ENCODE measurements at places on chromosomes 16 and 17. TPM values are rescaled to one million over a fixed set of nuclear protein-coding genes. Genes with fewer than 3 reads are reported as not detected.

DNA sequence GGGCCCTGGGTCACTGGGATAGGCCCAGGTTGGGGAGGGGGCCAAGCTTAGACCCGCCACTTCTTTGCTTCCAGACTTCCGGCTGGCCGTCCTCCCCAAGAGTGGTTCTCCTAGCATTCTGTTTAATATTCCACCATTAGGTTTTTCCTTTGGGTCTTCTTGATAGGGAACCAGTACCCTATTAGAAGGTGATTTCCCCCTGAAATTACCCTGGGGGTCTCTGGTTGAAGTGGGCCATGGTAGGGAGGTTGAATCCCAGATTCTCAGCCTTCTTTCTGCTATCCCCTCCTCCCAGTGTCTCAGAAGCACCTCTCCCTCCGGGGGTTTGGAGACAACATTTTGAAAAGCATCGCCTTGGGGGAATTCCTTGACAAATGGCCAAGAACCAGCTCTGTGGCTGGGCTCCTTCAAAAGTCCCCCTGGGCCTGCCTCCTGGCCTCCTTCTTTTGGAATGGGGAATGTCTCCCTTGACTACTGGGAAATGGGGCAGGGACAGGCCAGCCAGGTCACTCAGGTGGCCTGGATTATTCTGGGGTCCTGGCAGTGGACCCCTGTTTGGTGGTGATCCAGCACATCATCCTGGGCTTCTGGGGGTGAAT, 5.7 kb downstream of the LASP1 start:
- DNase-seq: no peak

DNA sequence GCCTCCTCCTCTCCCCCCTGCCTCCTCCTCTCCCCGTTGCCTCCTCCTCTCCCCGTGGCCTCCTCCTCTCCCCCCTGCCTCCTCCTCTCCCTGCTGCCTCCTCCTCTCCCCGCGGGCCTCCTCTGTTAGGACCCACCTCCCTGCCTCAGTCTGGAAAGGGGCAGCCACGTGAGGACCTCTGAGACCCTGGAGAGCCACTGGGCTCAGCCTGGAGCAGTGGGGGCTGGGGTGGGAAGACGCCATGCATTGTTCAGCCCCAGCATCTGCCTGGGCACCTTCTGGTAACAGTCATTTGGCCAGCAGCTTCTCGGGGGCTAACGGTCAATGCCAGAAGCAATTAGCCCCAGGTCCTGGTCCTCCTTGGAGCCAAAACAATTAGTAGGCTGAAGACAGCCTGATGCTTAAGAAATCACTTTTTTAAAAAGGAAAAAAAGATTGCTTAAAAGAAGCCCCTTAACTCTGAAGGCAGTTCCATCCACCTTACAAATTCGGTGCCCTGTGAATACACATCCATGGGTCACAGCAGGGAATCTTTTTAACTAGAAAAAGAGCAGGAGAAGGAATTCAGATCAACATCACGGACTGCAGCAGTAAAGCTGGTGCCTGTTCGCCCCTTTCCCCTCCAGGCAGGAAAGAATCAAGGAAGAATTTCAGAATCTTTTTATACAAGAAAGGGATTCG, 29.8 kb downstream of the NXN start:
- DNase-seq: no peak

DNA sequence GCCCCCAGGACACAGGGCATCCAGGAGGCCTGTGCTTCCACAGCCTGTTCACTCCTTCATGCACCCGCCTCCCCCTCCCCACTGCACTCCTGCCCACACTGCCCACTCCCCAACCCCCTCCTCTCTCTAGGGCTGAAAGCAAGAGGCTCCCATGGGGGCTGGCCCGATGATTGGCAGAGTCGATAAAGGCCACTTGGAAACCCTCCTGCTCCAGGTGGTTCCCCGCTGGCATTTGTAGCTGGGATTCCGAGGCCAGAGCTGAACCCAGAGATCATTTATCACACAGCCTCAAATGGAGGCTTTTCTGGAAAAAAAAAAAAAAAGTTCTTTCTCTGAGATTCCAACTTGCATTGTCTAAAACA, 74.1 kb downstream of the SREBF1 start:
- DNase-seq: no peak

DNA sequence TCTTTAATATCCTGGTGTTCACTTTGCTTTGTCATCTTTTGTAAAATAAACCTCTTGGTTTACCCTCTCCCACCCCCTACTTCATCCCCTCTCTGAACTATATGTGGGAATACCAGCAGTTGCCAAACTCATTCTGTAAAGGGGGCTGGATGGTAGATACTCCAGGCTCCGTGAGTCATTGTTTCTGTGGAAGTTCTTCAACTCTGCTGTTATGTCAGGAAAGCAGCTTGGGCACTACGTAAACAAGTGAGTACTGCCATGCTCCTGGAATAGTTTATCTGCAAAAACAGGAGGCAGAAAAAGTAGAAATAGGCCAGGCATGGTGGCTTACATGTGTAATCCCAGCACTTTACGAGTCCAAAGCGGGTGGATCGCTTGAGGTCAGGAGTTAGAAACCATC, 17.6 kb downstream of the MVP start:
- no peak for DNase-seq

DNA sequence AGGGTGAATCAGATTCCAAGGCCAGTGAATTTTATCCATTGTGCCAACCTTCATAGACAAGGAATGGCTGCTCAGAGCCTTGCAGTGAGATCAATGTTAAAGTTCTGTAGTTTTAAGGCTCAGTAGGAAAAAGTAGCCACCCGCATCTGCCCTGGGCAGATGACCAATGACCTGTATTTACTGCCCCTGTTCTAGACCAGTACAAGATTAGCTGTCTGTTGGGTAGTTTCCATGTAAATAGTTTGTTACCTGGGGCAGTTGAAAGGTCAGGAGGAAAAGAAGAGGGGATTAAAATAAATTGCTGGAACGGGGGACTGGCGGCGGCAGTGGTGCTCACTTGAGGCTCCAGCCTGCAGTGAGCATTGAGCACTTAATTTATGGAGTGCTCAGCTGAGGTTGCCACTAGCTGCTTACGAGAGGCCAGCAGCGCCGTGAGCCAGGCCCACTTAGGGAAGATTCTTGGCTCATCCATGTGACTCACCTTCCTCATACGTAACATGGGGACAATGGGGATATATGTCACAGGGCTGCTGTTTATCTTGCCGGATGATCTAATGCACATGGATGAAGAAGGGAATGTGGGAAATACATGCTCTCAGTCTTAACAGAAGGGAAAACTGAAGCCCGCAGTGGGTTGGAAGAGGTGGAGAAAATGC, 10.7 kb upstream of the NOS2 start:
- no peak for DNase-seq

DNA sequence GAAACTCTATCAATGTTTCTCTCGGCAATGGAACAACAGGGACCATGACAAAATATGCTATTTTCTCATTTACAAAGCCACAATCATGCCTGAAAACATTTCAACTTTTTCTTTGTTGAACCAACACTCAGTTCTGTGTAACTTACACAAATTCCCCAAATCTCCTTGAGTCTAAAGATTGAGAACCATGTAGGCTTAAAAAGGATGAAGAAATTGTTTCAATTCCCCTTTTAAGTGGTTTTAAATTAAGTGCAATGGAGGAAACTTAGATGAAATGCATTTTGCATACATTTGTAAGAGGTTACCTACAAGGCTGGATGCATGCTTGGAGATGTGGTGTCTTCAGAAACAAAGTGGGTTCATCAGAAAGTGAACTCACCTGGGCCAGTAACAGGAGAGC, 566.4 kb upstream of the CDH11 start:
- no peak for DNase-seq

DNA sequence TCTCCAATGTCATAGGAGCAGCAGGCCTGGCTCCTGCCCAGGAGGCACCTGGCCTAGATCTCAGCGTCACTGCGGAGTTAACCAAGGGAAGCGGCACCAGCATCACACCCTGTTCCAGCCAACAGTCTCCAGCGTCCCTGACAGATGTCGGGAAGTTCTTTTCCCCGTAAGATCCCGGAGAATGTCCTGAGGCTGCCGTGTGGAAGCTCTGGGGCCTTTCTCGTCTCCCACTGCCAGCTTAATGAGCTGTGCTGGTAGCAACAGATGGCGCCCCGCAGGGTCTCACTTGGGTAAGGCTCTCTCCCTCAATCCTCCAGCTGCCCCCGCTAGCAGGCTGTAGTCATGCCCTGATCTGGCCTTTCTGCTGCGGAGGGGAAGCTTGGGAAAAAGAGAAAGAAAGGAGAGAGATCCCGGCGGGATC, 57.5 kb downstream of the MARCHF10 start:
- DNase-seq: no peak

- no peak for DNase-seq
Observed at GRCh38 chr17:10815319-10815718, 11.4 kb upstream of the TMEM238L start.

DNA sequence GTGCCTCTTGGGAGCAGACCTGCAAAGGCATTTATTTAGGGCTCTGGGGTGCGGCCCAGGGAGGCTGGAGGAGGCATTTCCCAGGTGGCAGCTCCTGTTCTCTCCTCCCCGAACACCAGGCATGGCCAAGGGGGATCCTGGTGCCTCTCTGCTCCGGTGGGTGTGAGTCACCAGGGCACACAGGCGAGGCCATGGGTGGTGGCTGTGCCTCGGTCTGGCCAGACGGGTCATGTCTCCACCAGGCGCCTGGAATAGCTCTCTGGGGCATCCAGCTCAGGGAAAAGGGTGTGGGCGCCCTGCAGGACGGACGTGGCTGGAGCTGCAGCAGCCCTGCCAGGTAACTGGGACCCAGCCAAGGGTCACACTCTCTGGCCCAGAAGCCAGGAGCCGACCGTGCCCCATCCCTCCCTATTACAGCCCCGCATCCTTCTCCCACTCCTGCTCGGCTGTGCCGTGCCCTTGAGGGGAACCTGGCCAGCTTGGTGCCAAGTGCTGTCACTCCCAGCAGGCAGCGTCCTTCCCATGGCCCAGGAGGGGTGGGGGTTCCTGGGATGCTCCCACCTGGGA, 25.8 kb downstream of the SOX8 start:
- no peak for DNase-seq

GRCh38 chr17:17808706-17809432, 27.9 kb downstream of the SREBF1 start:
- DNase-seq: no peak

DNA sequence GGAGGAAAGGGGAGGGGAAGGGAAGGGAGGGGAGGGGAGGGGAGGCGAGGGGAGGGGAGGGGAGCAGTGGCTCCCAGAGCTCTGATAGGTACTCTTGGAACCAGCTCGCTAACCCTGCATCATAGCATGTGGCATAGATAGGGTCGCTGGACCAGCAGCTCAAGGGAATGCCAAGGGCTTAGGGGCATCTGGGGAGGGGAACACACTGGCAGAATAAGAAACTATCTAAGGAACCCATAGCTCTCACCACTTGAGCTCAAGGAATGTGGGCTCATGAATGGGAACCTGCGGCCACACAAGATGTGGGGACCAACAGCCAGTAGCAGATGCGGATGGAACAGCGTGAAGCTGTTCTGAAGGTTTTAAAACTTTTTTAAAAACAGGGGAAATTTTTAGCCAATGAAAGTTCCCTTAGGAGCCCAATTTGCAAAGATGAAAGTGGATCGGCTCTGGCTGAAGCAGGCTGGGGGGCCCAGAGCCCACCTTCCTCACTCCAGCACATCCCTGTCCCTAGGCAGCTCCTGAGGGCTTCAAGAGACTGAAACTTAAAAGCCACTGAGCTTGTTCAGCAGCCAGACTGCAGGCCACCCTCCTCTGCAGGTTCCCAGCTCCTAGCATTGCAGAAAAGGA, 46.9 kb downstream of the PIMREG start:
- DNase-seq: no peak

- DNase-seq: no peak
Observed at GRCh38 chr16:51524555-51525373, 373.7 kb upstream of the SALL1 start.

- DNase-seq: no peak
Observed at GRCh38 chr17:79047291-79047920, 23.4 kb downstream of the C1QTNF1 start.

DNA sequence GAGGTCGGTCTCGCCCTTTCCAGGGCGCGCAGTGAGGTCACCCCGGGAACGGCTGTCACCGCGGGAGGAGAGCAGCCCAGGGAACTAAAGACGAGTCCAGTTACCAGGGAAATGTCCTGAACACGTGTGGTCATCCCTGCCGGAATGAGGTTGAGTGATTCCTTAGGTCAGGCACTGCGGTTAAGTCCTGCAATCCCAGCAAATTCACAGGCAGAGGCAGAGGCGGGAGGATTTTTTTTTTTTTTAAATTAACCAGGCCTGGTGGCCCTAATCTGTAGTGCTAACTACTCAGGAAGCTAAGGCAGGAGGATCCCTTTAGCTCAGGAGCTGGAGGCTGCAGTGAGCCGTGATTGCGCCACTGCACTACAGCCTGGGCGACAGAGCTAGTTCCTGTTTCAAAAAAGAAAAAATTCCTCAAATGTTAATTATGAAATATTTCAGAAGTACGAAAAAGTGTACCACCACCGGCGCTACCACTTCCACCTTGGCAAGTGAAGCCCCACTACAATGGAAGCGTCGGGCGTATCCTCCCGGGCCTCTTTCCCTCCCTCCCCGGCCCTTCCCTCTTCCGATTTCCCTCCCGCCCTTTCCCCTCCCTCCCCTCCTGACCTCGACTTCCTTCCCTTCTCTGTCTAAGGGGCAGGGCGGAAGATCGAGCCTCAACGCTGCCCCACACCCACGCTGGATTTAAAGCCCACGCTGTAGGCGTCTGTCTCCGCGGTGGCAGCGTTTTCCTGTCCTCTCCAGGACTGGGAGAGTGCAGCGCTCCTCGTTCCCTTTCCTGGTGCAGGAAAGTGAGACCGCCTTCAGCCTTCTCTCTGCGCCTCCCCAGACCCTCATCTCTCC, 27.3 kb downstream of the SLFN11 start:
- no peak for DNase-seq

DNA sequence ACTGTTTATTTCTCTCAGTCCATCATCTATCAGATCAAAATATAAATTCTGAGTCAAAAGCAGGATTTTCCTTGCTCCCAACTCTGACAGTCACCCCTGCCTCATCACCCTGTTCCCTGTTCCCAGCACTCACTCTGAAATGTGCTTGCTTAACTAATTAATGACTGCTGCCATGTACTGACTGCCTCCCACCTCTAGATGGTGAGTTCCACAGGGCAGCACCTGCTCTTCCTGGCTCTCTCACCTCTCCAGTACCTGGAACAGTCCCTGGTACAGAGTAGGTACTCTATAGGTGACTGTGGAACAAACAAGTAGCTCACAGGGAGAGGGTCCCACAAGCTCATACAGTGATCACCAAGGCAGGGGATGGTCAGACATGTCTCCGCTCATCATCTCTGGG, 114.3 kb upstream of the C16orf82 start:
- no peak for DNase-seq

GRCh38 chr17:45338023-45338781, 21.4 kb upstream of the MAP3K14 start:
- no peak for DNase-seq

GRCh38 chr16:70481929-70482536, 27.6 kb downstream of the FCSK start:
- no peak for DNase-seq

- no peak for DNase-seq
Observed at GRCh38 chr16:69839798-69840409, 77.8 kb downstream of the WWP2 start.

- peak; percentile 52 for DNase-seq
Observed at GRCh38 chr16:4675864-4676786, 17.2 kb upstream of the NUDT16L1 start.

Gene ADGRG1
- 11.9 TPM for total RNA-seq

Gene KRT24
- total RNA-seq: not detected

Gene CPHXL2
- not detected for total RNA-seq

Gene MT3
- not detected for total RNA-seq

Gene CNTNAP4
- total RNA-seq: not detected

Gene RASL10B
- 4.3 TPM for total RNA-seq

Gene NTN3
- total RNA-seq: not detected

Gene MYOCD
- total RNA-seq: 0.03 TPM

Gene AATK
- total RNA-seq: 0.46 TPM

Gene CDH3
- total RNA-seq: 0.22 TPM
